Stimulated activated CD4-positive, alpha-beta T cell treated with anti-CD3 and anti-CD28 coated beads, Interleukin-1b, Interleukin-23, amount 100 ng/mL, for 1 hour (primary cell): ENCODE measurements at places on chromosomes 2 and 18.

- DNase-seq: no peak
These were observed 162.6 kb downstream of the ANKRD44 start for GRCh38 chr2:197147942-197148341.

- DNase-seq: no peak
These were observed 17.1 kb upstream of the ATOH8 start for GRCh38 chr2:85736456-85737355.

- no peak for DNase-seq
These were observed 68.1 kb upstream of the SPTBN1 start for GRCh38 chr2:54388076-54388475.

DNA sequence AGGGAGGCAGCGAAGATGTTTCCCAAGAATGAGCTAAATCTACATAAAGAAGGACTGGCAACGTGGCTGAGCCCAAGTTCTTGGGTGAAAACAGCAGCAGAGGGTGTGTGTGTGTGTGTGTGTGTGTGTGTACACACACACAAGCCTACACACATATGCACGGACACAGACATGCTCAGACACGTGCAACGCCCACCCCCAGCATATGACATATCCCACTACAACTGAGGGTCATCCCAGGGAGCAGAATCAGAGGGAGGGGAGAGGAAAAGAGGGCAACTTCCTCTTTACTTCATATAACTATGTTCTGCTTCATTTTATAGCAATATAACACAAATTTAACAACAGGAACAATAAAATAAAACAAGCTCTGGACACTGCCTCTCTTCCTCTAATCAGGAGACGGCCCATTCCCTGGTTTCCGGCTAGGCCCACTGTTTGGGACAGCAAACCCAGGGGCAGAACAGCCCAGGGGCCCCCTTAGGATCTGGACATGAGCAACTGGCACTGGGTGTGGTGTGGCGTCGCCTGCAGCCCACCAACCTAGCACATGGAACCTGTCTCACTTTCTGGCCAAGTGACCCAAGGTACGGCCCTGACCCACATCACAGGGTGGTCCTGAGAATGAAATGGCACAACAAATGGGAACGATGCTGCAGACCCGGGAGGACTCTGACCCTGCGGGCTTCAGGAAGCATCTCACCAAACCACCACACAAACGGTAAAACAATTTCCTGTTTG lies 25.0 kb downstream of the FAM178B start:
- DNase-seq: no peak

- no peak for DNase-seq
These were observed 36.5 kb downstream of the ANO7 start for GRCh38 chr2:241224851-241225438.

DNA sequence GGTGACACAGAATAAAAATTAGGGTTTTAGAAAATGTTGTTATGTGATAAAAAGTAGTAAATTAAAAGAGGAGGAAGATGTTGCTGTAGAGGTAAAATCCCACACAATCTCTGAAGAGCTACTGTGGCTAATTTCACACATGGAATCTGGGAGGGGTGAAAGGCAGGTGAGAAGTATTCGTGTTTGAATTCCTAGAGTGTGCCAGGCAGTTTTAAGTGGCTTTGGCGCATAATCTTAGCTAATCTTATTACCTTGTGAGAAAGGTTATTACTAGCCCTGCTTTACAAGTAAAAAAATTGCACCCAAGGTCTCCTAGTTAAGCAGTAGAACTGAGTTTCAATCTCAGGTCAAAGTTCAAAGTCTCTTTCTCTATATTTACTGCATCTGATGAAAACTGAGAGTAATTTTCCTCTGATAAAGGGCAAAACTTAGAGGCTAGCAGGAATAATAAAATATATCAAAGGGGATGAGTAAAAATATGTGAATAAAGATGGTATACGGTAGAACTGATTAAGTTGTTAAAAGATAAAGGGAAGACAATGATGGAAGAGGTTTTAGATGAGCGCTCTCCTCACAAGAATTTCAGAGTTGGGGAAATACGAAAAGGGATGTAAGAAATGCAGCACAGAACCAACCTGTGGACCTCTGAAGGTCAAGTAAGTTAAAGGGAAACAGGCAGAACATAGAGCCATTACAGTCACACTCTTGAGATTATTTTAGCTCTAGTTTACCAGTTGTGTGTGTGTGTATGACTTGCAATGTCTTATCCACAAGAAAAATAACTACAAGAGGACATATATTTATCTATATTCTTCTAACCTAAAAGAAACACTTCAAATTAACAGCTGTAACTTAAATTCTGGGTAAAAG lies 34.8 kb downstream of the GAREM1 start:
- no peak for DNase-seq

GRCh38 chr2:205936446-205936845 lies 149.5 kb downstream of the INO80D start:
- no peak for DNase-seq

DNA sequence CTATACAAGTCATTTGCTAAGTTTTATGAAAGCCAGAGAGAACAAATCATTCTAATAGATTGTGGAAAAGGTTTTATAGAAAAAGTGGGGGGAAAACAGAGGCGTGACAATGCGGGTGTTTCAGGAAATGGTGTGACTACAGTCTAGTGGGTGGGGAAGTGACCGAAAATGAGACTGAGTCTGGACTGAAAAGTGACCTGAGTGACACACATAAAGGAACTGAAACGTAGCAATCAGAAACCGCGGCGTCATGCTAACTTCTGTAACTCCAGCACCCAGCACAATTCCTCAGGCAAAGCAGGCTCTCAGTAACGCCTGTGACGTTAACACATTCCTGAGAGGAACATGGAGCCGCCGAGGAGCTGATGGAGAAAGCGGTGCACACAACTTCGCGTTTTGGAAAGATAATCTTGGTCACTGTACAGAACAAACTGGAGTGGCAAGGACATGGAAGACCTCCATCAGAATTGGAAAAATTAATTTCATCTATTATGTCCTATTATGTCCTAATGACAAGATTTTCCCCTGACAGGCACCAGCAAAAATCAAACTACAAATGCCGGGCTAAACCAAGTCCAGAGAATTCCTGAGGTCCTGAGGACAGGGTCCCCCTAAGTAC lies 1.4 kb upstream of the CD226 start:
- no peak for DNase-seq

GRCh38 chr18:23626451-23627279 lies 36.0 kb downstream of the ANKRD29 start:
- no peak for DNase-seq

GRCh38 chr2:105454801-105455485 lies 56.1 kb upstream of the FHL2 start:
- no peak for DNase-seq

- DNase-seq: no peak
These were observed 185.8 kb upstream of the HS6ST1 start for GRCh38 chr2:128504246-128505149.

DNA sequence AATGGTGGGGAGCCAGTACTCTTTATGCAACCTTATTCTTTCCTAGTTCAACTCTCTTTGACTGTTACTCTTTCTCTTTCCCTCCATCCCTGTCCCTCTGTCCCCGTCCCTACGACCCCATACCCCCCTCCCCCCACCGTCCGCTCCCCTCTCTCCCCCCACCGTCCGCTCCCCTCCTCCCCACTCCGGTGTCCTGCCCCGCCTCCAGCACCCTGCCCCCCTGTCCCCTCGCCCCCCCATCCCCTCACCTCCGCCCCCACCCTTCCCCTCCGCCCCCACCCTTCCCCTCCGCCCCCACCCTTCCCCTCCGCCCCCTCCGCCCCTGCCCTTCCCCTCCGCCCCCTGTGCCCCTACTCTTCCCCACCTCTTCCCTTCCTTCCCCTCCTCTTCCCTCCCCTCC lies 128.4 kb downstream of the LPIN1 start:
- DNase-seq: no peak

- no peak for DNase-seq
These were observed 131.1 kb upstream of the FAM98A start for GRCh38 chr2:33730193-33730592.

DNA sequence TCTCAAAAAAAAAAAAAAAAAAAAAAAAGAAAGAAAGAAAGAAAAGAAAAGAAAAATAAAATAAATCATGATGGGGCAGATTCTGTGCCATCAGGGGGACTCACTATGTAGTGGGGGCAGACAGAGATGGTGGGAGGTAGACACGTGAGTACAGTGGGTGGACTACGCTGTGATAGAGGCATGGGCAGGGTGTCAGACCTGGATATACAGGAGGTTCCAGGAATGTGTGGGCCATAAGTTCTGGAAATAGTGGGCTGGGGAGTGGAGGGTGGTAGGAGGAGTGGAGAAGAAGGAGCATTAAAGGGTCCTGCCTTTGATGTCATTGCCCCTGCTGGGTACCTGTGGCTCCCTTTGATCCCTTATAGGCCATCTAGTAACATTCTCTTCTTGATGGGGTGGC lies 8.8 kb upstream of the WNT6 start:
- DNase-seq: no peak

DNA sequence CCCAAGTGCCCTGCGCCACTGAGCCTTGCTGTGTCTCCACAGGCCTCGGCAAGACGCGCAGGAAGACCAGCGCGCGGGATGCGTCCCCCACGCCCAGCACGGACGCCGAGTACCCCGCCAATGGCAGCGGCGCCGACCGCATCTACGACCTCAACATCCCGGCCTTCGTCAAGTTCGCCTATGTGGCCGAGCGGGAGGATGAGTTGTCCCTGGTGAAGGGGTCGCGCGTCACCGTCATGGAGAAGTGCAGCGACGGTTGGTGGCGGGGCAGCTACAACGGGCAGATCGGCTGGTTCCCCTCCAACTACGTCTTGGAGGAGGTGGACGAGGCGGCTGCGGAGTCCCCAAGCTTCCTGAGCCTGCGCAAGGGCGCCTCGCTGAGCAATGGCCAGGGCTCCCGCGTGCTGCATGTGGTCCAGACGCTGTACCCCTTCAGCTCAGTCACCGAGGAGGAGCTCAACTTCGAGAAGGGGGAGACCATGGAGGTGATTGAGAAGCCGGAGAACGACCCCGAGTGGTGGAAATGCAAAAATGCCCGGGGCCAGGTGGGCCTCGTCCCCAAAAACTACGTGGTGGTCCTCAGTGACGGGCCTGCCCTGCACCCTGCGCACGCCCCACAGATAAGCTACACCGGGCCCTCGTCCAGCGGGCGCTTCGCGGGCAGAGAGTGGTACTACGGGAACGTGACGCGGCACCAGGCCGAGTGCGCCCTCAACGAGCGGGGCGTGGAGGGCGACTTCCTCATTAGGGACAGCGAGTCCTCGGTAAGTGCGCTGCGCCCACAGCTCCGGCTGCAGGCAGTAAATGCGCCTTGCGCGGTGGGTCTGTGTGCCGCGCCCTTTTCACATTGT lies 136.8 kb downstream of the NCK2 start:
- DNase-seq: no peak

DNA sequence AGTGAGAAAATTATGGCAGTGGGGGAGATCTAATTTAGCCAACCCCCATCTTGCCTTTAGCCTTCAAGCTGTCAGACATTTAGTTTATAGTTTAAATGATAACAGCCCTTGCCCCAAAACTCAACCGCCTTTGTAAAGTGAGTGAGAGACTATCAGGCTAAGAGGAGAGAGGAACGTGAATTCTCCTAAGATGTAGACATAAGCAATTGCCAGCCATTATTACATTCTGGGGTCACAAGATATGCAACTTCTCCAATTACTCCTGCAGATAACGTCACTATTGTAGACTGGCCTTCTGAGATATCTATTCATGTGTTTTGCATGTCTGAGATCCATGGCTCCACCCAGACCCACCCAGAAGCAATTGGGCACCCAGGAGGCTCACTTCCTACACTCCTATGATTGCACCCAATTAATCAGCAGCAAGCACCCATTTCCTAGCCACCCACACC lies 307.3 kb downstream of the NBAS start:
- no peak for DNase-seq

- DNase-seq: no peak
These were observed 44.3 kb downstream of the LPIN2 start for GRCh38 chr18:2968606-2969005.

GRCh38 chr2:109382226-109382895 lies 231.4 kb downstream of the SEPTIN10 start:
- DNase-seq: no peak

GRCh38 chr2:214377286-214377624 lies 33.6 kb upstream of the VWC2L start:
- no peak for DNase-seq

DNA sequence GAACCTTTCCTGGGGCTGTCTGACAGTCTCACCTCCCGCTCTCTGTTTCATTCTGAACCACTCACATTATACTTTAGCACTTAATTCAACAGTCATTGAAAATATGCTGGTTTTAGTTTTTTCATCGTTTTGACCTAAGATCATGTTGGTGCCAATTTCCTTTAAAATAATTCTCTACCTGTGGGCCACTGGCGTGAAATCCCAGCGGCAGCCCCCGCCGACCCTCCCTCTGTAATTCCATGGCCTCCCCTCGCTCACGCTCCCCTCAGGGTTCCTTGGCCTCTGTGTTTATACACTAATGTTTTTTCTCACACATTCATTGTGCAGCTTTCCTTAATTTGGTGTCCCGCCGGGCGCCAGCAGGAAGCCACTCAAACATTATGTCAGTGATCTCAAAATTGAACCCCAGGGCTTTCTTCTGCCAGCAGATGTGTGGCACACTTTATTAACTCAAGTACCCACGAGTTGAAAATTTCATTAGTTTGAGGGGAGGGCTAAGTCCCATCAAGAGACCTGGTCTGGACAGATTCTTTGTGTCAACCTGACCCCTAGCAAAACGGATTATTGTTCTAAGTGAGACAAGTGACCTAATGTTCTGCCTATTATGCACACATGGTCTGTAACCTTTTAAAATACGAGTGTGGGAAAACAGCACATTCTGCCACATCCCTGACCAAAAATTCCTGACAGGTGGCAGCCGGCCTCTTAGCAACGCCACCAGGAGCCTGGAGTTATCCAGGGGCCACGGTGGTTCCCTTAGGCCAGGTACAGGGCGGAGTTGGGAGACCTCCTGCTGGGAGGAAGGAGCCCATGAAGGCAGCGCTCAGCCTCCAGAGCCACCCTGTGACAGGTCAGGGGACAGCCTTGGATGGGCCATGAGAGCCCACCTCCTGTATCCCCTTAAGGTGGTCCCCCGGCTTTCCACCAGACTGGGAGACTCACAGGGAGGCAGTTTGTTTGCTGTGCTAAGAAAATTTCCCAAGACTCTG lies 53.1 kb downstream of the APOB start:
- no peak for DNase-seq

DNA sequence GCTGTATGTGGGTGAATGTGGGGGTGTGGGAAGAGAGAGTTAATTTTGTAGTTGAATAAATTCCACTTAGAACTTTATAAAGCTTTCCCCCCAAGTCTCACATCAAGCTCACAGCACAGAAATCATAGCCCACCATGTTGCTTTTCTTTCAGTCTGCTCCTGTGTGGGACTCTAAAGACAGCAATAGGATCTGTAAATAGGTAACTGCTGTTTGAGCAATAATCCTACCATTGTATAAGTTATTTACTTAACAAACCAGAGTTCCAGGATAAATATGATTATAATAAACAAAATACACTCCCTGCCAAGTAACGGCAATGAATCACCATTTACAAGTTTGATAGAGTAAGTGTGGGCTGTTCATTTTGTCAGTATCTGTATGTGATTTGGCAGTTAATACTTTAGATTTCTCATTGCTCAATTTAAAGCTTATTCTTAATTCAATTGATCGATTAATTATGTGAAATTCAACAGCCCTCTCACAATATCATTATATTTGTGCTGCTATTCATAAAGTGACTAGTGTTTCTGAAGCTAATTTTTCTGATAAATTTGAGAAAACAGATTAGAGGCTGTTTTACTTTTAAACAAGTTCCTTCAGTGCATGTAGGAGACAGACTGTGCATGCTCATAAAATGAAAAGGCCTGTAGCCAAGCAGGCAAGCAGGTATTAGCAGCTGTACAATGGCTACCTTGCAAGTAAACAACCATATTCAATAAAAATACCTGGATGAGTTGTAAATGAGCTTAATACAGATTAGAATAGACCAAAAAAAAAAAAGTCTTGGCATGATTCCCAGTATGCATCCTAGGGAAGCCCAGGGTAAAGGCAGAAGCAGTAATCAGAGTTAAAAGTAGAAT lies 142.7 kb downstream of the PDE11A start:
- DNase-seq: no peak
